ENCODE measurements at places on chromosomes 2 and 18.

- DNase-seq, result no peak
These were observed 465.9 kb downstream of the TXNL1 start for GRCh38 chr18:56172527-56172926.

GRCh38 chr18:45103319-45104048 is 422.8 kb downstream of the SETBP1 start:
- DNase-seq, result no peak

- DNase-seq, result no peak
These were observed 46.3 kb upstream of the CCBE1 start for GRCh38 chr18:59743566-59743965.

DNA sequence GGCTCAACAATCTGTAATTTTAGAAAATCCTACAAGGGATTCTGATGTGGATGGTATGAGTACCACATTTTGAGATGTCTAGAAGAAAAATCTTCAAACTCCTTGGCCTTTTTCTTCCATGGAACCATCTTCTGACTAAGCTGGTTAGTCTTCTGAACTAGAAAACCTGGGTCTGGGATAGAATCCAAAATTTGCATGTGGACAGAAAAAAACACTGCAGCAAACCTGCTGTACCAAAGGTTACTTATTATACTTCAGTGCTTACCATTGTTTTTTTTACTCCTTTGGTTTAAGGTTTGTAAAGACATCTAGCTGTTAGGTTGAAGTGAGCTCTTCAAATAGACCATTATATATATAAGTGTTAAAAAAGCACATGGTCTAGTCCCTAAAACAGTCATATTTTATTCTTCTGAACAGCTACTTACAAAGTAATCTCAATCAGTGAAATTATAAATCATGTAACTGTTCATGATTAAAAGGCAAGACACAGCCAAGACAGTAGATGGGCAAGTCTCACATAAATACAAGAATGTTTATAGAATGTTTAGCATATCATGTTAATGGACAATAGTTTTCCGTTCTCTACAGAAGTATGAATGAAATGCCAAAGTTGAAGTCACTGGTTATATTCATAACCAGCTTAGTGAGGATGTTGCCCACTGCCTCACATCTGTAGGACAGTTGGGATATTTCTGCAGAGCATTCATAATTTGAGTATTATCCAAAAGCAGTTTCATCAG is 85.5 kb downstream of the ORC4 start:
- DNase-seq, result no peak

DNA sequence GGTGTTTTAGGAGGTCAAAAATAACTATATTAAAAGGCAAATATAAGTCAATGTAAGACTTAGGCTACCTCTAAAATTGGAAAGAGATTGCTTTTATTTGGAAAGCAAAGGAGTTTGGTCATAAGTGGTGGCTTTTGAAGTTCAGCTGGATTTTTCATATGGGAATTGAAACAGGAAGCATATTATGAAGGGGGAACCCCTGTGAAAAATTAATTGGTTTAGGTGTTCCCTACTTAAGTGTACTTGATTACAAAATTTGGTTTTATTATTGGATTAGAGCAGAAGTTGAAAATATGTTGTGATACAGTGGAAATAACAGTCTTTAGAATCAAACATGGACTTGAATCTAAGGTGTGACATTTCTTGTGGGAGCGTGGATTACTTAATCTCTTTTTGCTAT is 121.4 kb upstream of the TTC27 start:
- no peak for DNase-seq

- no peak for DNase-seq
These were observed 364.4 kb downstream of the ZNF521 start for GRCh38 chr18:24987303-24988252.

- no peak for DNase-seq
These were observed 362.4 kb downstream of the ADCYAP1 start for GRCh38 chr18:1267021-1267420.

DNA sequence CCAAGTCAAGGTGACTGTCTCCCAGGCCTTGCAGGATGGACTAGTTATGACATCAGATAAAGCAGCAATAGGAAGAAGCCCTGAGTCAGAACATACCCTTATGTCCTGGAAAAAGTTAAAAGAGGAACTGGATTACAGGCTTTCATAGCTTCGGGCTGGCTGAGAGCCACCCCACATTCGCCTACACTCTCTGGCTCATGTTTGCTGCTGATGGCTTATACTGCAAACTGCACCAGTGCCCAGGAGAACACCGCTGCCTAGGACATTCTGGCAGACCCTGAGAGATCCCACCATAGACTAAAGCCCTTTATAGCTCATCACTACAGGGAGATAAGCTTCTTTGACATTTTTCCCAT is 20.3 kb downstream of the SLC8A1 start:
- no peak for DNase-seq

GRCh38 chr18:10670856-10671255 is 145.0 kb downstream of the NAPG start:
- no peak for DNase-seq

DNA sequence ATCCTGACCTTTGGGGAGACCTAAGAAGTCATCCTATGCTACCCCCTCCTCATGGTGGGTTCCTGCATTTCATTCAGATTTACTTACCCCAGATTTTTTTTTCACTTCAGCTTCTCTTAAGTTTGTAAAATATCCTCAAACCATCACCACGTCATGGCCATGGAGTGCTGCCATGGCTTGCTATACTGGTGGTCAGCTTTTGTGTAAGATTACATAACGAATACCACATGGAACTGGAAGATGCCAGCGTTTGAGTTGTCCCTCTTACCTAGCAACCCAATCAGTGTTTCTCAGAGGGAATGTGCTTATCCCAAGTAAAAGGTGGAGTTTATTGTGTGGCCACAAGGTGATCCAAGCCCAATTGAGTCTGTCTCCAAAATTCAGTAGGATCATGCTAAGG is 148.6 kb upstream of the ALPP start:
- DNase-seq, result no peak

DNA sequence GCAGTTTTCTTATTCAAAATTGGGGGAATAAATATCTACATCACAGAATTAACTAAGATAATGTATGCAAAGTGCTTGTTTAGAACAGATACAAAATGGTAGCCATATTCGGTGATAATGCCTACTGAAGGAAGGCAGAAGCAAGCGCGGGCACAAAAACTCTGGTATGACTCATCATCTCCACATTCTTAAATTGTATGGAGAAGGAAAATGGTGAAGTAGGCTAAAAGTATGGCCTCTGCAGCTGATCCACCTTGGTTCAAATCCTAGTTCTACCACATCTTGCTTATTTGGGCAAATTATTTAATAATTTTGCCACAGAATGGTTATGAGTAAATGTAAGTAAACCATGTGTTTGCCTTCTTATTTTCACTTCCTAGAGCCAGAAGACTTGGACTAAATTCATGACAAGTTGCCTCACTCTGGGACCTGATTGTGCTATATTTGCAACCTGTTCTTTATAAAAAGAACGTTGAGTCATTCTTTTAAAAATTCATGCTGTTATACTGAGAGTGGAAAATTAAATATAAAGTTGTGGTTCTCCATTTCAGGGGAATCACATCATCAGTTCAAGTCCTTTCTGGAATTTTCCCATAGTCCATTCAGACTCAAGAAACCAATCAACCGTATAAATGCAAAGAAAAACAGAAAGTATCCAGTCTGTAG is 9.0 kb upstream of the CDK15 start:
- DNase-seq, result peak; percentile 45

DNA sequence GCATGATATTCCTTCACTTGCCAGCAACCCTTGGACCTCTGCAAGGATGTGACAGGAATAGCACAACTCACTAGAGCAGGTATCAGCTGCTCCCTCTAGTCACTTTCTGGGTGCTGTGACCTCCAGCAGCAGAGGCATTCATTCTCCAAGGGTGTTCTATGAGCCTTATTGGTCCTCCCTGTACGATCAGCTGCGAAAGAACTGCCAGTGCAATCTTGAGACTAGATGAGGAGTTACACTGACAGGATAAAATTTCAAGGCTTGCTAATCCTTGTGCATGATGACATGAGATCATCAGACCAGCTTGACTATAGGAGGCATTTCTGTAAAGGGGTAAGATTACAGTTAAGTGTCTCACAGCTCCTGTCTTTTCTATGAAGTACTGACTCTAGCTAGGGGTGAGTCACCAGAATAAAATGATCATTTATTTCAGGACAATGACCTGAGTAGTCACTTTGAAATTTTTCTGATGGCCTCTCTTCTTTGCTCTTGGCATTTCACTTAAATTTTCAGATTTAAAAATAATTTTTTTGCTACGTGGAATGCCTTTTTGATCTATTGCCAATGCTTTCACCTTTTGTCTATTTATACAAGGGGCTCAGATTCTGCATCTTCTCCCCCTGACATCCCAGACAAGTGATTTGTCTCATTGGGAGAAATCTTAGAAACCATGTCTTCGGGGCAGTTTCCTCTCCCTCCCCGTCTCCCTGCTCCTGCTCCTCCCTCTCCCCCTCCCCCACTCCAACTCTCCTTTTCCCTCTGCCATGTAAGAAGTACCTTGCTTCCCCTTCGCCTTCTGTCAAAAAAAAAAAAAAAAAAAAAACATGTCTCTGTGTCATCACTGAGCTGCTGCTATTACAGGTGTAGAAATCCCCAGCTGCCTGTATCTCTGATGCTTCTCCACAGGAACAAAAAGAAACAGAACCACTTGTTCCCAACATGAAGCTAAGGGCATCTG is 49.2 kb upstream of the FRZB start:
- DNase-seq, result no peak

DNA sequence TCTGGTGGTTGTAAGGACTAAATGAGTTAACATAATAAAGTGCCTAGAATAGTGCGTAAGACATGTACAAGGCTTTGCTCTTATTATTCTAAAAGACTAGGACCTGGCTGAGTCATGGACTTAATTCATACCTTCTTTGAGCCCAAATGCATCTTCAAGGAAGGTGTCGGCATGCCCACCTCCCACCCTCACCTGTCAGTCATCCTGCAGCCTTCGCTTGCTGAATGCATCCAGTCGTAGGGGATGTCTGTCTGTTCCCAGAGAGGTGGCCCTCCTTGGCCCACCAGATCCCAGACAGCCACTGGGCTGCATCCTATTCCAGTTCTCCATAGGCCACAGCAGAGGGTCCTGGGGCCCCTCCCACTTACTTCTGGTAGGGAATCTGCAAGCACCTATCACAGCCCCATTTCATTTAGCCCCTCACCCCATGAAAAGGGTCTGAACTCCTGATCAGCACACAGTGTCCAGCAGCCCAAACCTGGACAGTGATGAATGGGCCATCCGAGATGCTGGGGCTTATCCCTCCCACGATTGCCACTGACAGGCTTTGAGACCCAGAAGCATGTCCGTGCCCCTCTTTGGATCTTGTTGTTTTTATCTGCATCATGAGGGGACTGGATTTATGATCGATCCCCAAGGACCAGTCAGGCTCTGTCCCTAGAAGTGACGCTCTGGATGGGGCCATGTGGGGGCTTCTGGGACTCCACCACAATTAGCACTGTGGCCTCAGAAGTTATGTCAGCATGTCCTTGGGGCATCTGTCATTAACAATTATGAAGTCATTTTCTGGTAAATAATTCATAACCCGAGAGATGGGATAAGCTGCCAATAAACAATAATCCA is 101.1 kb downstream of the KLHL29 start:
- DNase-seq, result no peak

- DNase-seq, result no peak
These were observed 990 bp downstream of the EPAS1 start for GRCh38 chr2:46298272-46298521.

- DNase-seq, result no peak
These were observed 1.8 kb downstream of the REL start for GRCh38 chr2:60882971-60883753.

- DNase-seq, result no peak
These were observed 27.6 kb downstream of the PLEKHB2 start for GRCh38 chr2:131132729-131133128.

GRCh38 chr2:118089139-118089800 is 999 bp downstream of the INSIG2 start:
- no peak for DNase-seq

GRCh38 chr18:32958746-32959145 is 185.9 kb upstream of the KLHL14 start:
- DNase-seq, result no peak

- DNase-seq, result no peak
These were observed 91.5 kb upstream of the TWSG1 start for GRCh38 chr18:9243029-9243428.

DNA sequence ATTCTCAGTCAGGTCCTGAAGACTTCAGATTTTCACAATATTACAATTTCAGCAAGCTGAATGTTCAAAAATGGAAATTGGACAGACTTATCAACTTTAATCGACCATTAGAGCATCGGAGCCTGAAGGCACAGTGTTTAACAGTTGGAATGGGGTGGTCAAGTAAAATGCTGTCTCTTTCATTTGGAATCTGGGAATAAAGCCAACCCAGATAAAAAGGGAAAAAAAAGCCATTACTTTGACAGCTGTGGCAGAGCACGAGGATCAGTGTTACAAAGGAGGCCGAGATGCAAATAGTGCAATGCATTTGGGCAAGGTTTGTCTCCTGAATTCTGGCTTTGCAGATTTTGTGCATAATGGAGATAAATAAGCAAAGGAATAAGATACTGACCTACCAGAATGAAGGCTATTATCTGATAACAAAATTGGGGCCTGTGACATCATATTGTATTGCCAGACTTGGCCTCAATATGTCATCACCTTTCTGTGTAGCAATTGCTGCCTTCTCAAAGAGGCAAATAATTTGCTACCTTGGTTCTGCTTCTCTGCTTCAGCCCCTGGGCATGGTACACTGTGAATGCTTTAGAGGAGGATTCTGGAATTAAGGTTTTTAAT is 277.5 kb upstream of the KLHL29 start:
- no peak for DNase-seq

DNA sequence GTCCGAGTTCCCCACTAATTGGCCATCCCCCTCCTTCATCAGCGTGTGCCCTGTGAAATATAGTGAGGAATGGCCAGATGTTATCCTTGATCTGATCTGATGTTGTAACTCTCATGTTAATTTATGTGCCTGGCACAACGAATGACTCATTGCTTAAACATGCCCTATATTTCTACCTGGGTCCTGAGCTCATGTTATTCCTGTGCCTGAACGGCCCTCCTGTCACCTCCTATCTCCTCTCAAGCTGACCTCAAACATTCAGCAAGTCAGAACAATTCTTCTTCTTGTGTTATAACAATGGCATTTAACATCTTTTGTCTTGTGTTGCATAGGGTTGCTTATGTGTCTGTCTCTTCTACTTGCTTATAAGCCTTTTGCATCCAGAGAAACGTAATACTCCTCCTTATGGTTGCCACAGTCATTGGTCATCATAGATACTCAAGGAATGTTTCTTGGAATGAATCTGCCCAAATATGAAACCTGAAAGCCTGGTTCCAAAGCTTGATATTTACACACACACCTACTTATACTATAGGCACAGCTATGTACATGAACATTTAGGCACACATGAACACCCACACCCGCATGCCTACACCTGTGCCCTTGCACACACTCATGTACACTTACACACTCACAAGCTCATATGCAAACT is 80.2 kb upstream of the PHLPP1 start:
- DNase-seq, result no peak

GRCh38 chr18:3526421-3527354 is 76.7 kb downstream of the TGIF1 start:
- no peak for DNase-seq

DNA sequence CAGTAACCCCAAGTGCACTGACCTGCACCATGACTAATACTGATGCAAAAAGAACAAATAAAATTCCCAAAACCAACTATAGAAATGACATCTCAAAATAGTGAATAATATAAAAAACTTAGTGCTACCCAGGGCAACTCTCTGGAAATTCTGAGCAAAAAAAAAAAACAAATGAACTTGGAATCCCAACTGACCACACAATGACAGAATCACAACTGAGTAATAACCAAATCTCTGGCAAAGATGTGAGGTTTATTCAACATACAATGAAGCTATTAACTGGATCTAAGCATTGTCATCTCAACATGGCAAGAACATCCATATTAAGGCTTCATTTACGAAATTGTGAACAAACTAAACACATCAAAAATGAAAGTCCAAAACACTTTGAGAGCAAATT is 22.7 kb downstream of the EXOC6B start:
- DNase-seq, result no peak

Data from Panc1 (cell line).